GM12878 (cell line): ENCODE measurements at places on chromosomes 6 and 20. TPM values are rescaled to one million over a fixed set of nuclear protein-coding genes. Genes with fewer than 3 reads are reported as not detected.
A peak's percentile ranks its signal among the peaks of the same experiment; 100 is the strongest.

GRCh38 chr6:2676048-2676447 is 74.7 kb downstream of the MYLK4 start:
- no peak for DNase-seq

DNA sequence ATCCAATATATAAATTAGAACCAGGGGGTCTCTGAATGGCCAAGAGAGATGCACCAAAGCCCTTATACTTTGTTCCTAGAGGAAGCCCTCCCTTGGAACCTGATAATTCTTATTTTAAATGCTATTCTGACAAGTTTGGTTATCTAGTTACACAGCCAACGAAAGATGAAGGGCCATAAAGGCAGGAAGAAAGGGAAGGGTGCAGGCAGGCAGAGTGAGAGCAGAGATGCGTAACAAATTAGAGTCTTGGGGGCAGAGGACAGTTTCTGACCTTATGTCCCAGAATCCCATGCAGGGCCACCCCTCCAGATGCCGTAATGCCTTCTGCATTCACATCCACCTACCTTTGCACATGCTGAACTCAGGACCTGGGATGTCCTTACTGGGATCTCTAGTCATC is 344.6 kb upstream of the ARID1B start:
- DNase-seq, result no peak

The PLCB4 gene
- not detected in 2 replicates for polyA plus RNA-seq

DNA sequence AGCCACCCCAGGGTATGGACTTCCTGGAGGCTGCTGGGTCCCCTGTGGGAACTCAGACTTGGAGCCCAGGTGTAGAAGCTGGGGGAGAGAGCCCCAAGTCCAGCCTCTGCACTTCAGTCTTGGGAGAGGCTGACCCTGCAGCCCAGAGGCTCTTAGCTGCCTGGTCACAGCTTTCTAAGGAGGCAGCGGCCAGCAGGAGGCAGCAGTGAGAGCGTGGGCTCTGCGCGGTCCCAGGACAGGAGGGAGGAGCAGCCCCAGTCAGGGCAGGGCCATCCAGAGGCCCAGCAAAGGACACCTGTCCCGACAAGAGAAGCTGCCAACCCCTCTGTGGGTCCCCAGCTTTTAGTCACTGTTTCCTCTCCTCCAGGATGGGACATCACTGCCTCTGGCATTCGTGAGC is 9.4 kb downstream of the TREML2 start:
- no peak for DNase-seq

DNA sequence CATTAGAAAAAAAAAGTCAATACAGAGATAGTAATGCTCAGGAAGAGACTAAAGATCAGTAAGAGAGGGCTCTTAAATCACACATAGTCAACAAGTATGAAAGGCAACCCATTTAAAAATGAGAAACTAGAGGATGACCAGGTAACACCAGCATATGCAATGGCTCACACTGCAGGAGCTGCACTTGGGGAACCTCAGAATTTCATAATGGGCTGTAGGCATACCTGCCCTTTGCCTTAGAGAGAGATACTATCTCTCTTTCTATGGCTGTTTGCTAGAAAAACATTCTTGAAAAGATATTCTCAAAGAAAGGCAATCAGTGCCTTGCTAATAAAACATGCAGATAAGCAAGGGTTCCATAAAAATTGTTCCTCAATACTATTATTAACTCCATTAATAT is 33.2 kb downstream of the HMGCLL1 start:
- no peak for DNase-seq

GRCh38 chr6:70079241-70079640 is 212.9 kb downstream of the COL19A1 start:
- DNase-seq, result no peak

DNA sequence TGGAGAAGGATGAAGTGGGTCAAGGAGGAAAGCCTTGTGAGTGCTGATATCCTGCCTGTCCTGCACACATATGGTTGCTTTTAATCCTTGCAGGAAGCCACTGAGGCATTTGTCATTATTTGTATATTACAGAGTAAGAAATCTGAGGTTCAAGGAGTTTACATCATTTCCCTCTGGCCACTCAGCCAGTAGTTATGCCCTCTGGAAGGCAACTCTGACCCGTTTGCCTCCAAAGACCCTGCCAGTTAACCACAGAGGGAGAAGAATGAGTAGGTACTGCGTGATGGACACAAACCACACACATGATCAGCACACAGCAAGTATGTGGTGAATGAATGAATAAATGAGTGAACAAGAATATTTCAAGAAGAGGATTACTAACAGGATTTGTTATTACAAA is 7.9 kb upstream of the FAM210B start:
- no peak for DNase-seq

- peak; percentile 63 for DNase-seq
These were observed 201.0 kb upstream of the FLRT3 start for GRCh38 chr20:14538433-14538832.

DNA sequence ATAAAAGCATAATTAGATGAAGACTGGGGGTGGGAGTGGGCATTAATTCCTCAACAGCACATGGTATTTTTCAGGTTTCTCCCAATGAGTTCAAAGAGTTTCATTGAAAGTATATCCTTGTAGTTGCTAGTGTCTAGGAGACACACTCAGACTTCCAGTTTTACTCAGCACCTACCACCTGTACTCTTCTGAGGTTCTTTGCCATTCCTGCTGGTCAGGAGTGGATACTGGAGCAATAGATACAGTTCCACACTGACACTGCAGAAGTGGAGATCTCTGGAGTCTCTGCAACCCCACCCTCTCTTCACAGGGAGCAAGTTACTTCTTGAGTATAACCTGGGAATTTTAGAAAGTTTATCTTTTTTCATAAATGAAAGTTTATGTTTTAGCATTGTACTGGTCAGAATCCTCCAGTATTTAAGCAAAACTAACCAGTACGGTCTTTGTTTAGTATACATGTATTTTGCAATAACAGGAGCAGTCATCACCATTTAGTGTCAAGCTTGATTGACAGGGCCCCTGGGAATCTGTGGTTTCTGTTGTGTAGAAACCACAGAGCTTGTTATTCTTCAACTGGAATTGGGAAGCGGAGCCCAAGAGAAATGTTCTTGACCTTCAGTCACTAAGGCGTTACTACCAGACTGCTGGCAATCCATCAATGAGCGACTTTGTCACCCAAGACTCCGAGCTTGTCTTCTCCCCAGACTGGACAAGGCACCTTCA is 148.1 kb downstream of the ZDHHC14 start:
- no peak for DNase-seq

DNA sequence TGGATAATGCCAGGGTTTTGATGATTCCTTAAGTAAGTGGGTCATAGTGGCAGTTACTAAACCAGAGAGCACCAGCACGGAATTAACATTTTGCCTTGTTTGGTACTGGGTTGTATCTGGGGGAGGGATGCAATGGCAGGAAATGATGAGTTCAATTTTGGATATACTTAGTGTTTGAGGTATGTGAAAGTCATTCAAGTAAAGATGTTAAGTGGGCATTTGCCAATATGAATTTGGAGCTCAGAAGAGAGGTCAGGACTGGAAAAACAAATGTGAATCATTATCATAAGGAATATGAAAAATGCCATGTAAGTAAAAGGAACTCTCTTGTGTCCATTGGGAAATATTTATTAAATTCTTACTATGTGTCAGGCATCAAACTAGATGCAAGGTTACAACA is 6.2 kb downstream of the PXT1 start:
- no peak for DNase-seq

The B4GALT5 gene
- 1.4 and 2.0 TPM in 2 replicates for polyA plus RNA-seq

GRCh38 chr20:45372241-45372640 is 5.9 kb downstream of the TP53TG5 start:
- DNase-seq, result no peak

The DACT2 gene
- polyA plus RNA-seq, result not detected in 2 replicates

GRCh38 chr20:57663241-57663640 is 43.0 kb upstream of the ZBP1 start:
- no peak for DNase-seq

GRCh38 chr6:3724451-3725144 is 26.9 kb downstream of the PXDC1 start:
- DNase-seq, result no peak

DNA sequence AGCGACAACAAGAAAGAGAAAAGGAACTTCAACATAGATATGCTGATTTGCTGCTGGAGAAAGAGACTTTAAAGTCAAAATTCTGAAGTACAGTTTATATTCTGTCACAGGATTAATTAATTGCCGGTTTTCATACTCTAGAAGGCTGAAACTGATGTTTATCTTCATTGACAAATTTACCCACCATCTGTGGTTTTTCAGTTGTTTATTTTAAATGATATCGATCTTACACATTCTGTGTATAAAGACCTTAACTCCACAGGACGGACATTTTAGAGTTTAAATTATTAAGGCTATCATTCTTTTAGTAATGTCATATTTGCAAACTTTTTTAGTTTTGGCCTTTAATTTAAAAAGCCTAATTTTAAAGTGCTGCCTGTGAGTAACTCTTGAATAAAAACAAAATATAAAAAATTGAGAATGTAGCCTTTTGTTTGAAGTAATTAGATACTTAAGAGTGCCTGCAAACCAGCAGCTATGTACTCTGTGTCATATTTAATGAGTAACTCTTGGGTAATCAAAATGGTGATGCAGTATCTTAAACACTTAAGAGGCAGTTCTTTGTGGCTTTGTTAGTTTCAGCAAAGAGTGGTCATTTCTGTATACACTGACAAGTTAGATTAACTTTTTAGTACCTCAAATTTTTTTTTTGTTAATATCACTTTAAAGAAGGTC is 59.3 kb downstream of the CDC5L start:
- no peak for DNase-seq

The TPBG gene
- polyA plus RNA-seq, result 0.98 and 1.2 TPM in 2 replicates

The RIPOR3 gene
- polyA plus RNA-seq, result 0.55 TPM in 1 of 2 replicates, not detected in the other

DNA sequence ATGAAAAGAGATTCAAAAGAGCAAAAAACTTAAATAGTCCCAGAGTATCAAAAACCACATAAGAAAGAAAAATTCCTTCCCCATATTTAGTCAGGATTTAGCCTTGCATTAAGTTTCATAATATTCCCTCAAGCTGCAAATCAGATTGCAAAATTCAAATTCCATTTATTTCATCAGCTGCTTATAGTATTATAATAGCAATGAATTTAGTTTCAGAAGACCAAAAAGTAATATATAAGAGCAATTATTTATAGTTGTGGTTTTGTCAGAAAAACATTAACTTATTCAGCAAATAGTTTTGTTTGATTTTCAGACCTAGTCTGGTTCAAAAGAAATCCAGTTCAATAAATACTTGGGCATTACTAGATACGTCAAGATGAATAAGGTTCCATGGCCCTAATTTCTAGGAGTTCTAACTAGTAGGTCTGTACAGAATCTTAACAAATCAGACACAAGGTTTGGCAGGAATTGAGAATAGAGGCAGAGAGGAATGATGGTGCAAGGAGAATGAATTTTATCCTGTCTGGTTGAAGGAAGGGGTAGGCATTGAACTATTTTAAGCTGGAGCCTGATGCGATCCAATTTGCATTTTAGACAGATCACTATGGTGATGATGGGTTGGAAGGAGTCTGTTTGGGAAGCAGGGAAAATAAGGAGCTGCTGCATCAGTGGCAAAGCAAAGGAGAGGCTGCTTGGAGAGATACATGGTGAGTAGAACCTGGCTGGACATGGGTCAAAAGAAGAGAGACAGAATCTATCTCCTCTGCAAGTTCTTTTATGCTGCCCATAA is 163.9 kb upstream of the STXBP5 start:
- DNase-seq, result no peak

DNA sequence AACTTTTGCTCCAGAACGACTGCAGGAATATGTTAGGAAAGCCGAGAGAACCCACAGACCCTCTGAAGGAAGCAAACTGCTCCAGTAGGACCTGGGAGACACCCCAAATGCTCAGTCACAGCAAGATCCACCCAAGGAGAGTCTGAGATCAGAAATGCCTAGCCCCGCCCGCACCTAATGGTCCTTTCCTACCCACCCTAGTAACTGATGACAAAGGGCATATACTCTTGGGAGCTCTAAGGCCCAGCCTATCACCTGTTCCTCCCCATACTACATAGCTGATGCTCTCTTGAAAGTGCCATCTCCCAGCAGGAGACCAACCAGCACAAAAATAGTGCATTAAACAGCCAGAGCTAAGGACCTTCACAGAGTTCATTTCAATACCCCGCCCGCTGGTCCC is 67.6 kb downstream of the CD2AP start:
- DNase-seq, result no peak

The STMND1 gene
- polyA plus RNA-seq, result 0.15 TPM in 1 of 2 replicates, not detected in the other
